ENCODE measurements at places on chromosomes 1 and 21.

DNA sequence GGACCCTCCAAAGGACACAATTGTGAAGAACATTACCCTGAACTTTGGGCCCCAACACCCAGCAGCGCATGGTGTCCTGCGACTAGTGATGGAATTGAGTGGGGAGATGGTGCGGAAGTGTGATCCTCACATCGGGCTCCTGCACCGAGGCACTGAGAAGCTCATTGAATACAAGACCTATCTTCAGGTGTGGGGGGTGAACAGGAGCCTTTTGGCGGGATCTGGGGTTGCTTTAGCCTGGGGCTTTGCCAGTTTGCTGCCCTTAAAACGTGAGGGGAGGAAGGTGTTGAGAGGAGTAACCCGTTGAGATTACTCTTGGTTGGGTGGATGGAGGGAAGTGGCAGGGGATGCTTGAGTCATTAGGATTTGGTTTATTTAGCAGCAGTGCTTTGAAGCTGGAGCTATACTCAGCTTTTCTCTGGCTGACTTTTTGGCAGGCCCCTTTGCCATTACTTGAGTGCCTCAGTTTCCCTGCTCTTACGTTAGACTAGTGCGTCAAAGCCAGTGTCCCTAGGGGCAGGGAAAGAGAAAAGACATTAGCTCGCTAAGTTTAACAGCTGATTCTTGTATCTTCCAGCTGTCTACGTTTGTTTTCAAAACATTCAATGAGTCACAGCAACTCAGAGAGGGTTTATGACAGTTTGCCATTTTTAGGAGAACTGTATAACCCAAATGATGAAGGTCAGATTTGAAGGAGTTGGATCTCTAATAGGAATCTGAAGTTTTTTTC lies 4.4 kb downstream of the NDUFS2 start:
- no peak for DNase-seq

- no peak for DNase-seq
These were observed 5.2 kb downstream of the TXLNA start for GRCh38 chr1:32184650-32185049.

DNA sequence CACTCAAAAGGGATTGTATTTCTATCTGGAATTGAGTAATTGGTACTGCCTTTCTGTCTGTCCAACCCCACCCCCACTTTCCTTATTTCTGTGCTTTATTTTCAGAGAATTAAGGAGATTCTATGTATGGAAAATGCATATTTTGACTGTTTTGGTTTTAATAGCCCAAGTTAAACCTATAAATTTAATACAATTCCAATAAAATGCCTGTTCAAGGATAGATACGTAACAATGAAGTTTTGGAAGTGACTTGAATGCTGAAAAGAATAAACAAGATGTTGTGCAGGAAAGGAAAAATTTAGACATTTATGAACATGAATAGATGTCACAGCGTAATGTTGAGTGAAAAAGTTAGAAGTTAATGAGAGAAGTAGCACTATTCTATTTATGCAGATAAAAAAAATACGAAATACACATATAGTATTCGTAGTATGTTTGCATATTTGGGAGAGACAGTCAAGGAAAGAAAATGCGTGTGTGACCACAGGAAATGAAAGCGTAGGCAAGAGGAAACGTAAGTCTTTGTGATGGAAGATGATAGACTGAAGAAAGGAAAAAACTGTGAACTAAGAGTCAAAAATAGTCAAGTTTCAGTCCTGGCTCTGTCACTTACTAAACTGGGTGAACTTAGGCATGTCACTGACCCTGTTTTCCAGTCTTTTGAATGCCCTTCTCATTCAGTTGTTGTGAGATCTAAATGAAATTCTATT lies 62.1 kb downstream of the MEF2D start:
- no peak for DNase-seq

DNA sequence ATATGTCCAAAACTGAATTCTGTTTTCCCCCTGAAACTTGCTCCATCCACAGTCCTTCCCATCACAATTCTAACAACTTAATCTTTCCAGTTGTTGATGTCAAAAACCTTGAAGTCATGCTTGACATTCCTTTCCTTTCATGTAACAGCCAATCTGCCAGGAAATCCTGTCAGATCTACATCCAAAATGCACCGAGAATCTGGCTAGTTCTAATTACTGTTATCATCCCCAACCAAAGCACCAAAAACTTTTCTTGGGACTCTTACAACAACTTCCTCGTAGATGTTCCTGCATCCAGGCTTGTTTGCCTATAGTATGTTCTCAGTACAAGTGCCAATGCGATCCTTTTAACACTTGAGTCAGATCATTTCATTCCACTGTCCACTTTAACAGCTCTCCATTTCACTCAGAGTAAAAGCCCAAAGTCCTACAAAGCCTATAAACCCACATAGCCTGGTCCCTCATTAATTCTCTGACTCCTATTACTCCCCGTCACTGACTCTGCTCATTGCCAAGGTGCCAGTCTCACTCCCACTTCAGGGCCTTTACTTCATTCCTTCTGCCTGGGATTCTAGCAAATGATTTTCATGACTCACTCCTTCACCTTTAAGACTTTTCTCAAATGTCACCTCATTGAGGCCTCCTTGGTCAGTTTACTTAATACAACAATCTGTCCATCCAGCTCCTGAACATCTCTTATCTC lies 493.2 kb upstream of the NFIA start:
- no peak for DNase-seq

DNA sequence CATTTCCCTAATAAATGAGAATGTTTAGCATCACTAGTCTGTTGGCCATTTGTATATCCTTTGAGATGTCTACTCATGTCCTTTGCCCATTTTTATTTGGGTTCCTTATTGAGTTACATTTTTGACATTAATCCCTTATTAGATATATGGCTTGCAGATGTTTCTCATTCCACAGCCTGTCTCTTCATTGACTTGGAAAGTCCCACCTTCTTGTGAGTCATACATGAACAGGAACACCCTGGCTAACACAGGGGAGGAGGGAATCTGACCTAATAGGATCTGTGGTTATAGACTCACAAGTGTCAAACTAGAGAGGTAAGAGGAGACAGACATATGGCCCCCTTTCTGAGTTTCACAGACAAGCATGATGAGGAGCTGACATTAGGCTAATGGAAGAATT lies 11.5 kb downstream of the ZP4 start:
- DNase-seq, result no peak

GRCh38 chr1:20597650-20598049 lies 8.8 kb downstream of the CDA start:
- no peak for DNase-seq

GRCh38 chr1:213249395-213249794 lies 198.4 kb downstream of the RPS6KC1 start:
- no peak for DNase-seq

DNA sequence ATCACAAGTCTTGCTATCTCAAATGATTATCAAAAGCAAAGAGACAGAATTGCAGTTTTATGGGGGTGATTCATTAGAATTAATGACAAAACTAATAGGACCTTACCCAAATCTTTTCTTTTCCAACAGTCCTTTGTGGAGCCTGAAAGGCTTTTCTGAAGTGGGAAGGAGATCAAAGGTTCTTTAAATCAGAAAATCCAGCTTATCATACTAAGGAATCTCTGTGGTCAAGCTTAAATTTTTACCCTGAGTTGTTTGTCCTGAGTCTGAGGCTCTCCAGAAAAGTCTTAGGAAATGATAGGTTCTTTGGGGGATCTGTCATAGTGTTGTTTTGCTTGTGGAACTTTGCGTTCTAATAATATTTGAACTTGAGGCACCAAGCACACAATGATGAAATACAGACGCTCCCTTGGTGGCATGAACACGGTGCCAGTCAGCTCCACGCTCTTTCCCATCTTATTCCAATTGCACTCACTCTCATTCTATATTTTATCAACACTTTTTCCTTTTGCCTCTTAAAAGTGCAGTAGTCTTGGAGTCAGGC lies 38.0 kb upstream of the COL24A1 start:
- no peak for DNase-seq

DNA sequence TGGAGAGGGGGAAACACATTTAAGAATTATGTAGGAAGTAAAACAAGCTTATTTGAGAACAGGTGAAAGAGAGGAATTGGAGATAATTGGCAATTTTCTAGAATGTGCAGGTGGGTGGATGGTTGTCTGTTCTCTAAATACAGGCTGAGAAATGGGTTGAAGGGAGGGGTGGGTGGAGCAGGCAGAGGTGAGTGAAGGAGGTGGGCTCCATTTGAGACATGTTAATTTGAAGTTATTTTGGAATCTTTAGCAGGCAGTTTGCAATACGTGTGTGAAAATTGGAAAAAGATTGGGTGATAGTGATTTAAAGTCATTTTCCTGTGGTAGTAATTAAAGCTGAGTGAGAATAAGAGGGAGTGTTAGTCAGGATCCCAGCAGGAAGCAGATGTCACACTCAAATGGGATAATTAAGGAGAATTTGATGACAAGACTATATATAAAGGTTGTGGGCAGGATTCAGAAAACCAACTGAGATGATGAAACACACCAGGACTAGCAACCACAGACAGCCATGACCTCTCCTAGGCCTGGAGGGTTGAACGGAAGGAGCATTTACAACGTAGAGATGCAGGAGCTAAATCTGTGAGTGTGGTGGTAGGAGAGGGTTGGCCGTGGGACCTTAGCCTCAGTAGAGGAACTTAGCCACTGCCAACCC lies 40.6 kb downstream of the CHRM3 start:
- no peak for DNase-seq

DNA sequence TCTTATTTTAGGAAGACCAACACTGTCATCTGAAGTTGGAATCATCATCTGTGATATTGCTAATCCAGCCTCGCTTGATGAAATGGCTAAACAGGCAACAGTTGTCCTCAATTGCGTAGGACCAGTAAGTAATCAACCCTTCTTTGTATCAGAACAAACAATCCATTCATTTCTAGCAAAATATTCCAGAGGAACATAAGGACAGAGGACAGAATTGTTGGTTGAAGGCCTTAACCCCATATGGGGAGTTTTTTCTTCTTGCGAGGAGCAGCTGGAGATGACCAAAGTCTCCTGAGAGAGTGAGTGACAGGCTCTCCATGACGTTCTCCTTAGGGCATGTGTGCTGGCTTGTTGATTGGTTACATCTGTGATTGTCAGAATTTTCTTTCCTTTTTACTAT lies 2.7 kb downstream of the SCCPDH start:
- DNase-seq, result no peak

GRCh38 chr1:229691362-229691761 lies 65.3 kb downstream of the URB2 start:
- no peak for DNase-seq

- no peak for DNase-seq
These were observed 134.0 kb downstream of the LRIG2 start for GRCh38 chr1:113207019-113207418.

DNA sequence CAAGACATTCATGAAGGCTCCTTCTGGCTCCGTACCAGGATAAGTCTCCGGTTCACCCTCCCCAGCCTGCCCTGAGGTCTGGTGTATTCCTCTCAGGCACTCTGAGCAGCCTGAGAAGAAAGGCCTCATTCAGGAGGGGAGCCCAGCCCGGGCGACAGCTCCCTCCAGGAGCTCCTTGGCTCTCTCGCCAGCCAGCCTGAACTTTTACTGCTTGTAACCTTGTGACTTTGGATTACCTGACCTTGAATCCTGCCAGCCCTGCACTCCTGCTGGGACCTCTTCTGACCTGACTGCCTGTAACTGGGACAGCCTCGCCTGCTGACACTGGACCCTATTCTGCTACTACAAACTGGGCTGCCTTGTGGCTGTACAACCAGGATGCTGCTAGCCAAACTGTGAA lies 65.8 kb downstream of the CD34 start:
- no peak for DNase-seq

DNA sequence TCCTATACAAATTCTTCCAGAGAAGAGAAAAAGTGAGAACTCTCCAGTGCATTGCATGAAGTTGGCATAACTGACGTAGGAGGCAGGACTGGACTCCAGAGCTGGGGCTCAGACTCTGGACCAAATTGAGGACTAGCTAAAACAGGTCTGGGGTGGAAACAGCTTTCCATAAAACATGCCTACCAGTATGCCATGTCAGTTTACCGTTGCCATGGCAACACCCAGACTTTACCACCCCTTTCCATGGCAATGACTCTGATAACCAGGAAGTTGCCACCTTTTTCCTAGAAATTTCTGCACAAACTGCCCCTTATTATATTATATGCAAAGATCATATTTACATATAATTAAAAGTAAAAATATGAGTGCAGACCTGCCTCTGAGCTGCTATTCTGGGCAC lies 8.9 kb upstream of the ZBTB8B start:
- no peak for DNase-seq

All from stimulated activated CD4-positive, alpha-beta T cell treated with anti-CD3 and anti-CD28 coated beads, Interleukin-1b, Interleukin-23, amount 100 ng/mL, for 4 hours (primary cell).